ENCODE measurements at places on chromosomes 3 and 15.

DNA sequence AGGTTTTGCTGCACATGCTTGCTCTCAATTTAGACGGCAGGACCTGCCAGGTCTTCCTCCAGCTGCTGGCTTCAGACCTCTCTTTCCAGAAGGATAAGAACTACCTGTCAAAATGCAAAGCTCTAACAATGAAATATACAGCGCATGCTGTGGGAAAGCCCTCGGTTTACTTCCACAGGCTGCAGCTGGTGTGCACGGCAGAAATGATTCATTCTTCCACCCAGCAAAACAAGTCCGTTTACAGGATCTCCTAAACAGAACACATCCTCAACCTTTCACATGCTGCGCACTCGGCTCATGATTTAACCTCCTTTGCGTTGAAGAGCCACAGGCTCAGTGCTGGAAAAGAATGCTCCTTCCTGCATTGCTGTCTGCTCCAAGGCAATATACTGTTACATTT is 92.4 kb upstream of the WNT5A start:
- DNase-seq, result no peak

- DNase-seq, result peak; percentile 80
Observed at GRCh38 chr3:59660852-59661625, 611.2 kb upstream of the CFAP20DC start.

DNA sequence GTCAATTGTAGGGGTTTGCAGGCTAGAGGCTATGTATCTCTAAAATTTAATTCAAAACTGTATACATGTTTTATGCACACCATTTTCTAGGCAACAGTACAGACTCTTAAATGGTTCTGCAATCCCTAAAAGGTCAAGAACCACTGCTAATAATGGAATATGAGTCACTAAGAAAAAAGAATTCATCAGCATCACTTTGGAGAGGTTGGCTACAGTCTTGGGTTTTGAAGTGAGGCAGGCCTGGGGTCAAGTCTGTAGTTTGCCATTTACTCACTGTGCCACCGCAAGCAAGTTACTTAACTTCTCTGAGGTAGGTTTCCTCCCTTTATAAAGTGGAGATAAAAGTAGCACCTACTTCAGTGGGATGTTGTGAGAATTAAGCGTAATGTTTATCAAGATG is 33.7 kb downstream of the THRB start:
- no peak for DNase-seq

DNA sequence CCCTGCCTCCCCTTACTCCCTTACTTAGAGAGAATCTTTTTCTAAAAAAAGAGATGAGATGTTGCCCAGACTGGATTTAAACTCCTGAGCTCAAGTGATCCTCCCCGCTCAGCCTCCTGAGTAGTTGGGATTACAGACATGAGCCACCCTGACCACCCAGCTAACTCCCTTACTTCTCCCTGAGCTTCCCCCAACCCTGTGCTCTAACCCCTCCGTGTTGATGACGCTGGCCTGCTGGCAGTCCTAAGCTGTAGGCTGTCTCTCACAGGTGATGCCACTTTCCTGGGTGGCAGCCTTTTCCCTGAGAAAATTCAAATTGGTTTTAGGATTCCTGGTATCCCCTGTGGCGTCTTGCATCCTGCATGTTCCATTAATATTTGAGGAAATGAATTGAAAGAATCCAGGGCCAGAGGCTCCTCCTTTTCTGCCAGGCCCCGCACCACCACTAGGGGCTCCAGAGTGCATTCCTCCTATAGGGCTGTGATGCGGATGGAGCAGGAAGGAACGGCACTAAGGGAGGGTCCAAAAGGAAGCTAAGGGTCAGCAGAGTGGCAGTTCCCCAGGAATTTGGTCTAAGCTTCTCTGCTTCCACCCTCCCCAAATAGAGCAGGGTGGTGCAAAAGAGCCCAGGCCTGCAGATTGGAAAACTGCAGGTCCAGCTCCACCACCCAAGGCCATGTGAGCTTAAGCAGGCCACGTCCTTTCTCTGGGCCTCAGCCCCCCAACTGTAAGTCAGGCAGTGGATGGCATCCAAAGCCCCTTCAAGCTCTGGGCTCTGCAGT is 101.1 kb downstream of the DAPK2 start:
- DNase-seq, result peak; percentile 36

DNA sequence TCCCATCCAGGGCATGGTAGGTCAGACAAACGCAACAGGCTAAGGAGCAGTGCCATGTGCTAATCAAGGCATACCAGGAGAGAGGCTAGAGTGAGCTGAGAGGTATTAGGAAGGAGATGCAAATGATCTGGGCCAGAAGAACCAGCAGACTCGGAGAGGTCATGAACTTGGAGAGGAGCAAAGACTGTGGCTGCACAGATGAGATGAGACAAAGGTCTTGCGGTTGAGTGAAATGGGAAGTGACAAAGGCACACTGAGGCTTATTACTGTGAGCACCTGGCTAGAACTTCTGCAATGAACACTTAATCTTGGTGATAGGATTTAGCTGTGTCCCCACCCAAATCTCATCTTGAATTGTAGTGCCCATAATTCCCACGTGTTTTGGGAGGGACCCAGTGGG is 380.2 kb downstream of the ULK4 start:
- no peak for DNase-seq

- DNase-seq, result no peak
Observed at GRCh38 chr15:97566961-97567360, 393.5 kb upstream of the ARRDC4 start.

DNA sequence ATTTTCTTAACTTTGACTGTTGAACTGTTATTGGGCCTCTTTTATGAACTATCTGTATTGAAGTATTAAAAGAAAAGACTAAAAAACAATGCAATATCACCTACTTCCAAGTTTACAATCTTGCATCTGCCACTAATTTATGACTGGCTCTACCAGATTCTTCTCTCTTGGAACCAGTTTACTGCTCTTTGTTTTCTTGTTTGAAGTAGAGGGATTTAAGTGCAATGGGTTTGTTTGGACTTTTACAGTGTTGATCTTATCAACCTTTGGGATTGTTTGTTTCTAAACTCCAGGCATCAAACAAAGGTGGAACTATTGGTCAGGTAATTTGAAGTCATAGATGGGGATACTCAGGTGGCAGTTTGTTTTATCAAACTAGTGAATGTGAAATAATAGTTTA is 43.0 kb upstream of the MEIS2 start:
- no peak for DNase-seq

DNA sequence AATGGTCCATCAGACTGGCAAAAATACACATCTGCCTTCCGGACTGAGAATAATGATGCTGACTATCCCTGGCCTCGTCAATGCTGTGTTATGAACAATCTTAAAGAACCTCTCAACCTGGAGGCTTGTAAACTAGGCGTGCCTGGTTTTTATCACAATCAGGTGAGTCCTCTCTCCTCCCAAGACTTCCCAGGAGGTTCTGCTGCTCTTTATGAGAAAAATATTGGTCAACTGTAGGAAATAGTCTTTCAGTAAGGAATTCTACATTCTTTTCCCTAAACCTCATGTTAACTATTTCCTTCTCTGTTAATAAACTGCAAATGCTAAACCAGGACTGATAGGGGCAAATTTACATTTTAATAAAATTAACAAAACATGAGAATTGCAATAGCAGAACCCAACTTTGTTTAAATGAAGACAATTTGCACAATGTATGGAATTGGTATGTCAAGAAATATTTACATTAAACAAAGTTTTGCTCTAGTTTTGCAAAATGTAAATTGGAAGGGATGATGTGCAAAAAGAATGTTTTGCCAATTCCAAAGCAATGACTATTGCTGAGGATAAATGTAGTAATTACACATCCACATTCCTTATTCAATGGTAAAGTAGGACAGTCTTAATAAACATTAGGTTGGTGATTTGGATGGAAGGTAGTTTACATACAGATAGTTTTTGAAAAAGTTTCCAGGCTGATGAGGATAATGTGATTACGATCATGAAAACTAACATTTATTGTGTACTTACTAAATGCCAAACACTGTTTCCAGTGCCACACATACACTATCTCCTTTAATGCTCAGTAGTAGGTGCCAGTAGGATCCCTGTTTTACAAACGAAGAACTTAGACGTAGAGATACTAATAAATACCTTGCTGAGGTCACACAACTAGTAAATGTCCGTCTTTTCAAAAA is 21.1 kb downstream of the UPK1B start:
- no peak for DNase-seq

DNA sequence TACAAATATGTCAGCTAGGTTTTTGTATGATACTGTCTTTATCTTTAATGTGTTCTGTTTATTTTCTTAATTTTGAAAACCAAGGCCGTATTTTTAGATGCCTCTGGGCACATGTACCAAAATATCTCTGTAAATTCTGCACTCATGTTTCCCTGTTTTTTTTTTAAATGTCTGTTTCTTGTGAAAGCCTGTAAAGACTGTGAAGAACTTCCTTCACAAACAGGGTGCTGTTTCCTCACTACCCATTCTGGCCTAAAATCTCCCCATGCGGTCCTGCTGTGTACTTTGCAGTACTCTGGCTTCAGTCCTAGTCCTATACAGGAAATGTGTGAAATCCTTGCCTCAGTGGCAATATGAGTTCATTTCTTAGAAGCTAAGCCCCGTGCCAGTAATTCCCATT is 133.4 kb upstream of the ZBTB20 start:
- no peak for DNase-seq

GRCh38 chr3:171658841-171659240 is 151.4 kb downstream of the PLD1 start:
- DNase-seq, result no peak

DNA sequence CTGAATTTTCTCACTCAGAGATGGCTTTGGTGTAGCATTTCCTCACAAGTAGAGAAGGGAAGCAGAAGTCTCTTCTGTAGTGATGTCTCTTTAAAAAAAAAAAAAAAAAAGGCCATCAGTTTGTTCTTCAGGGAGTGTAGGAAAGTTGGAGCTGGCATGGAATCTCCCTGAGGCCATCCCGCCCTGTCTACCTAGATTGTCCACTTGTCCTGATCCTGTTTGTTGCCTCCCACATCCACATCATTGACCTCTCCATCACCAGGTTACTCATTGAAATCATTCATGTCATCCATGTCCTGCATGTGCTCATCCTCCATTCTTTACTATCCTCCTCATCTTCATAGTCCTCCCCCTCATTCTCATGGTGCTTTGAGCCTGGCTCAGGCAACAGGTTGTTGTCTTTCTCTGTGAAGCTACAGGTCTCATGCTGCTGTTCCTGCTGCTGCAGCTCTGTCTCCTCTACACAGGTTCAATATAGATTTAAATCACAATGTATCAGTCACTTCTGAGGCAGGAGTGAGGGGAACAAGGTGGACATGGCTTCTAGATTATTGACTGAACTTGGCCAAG is 556.3 kb upstream of the NAALADL2 start:
- DNase-seq, result no peak

GRCh38 chr15:90857883-90858443 is 10.4 kb upstream of the FURIN start:
- DNase-seq, result no peak

DNA sequence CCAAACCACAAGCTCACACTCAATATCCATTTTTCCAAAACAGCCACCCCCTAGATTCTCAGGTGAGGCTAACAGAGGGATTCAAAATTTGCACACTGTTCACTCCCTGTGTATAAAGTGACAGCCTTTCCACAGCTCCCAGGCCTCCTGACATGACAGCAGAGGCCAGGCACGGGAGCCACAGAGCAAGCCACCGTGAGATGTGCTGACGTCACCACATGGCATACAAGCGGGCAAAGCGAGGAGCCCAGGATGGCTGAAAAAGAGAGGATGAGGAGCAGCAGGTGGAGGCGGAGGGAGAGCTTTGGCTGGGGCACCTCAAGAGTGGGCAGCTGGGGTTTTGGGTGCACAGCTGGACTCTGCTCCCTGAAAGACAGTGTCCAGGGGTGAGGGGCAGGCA is 27.1 kb downstream of the EHD4 start:
- DNase-seq, result no peak

DNA sequence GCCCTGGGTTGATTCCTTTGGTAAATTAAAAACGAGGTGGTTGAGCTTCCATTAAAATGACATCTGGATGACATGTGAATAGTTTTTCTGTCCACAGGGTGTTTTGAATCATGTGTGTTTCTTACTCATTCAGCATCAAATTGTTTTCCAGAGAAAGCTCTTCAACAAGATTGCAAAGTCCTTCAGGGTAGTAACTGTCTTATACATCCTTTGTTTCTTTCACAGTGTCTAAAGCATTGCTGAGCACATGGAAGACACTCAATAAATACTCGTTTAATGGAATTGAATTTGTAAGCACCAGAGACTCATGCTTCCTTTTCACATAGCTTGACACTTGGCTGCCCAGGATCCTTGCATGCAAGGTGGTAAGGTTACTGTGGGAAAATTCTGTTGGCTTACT is 223.1 kb upstream of the CNTN6 start:
- DNase-seq, result no peak

DNA sequence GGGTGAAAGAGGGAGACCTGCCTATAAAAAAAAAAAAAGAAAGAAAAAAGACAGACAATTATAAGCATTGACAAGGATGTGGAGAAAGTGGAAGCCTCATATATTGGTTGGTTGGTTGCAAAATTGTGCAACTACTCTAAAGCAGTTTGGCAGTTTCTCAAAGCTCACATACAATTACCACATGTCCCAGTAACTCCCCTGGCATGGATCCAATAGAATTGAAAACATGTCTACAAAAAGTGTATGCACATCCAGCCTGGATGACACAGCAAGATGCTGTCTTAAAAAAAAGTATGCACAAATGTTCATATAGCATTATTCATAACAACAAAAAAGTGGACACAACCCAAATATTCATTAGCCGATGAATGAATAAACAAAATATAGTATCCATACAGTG is 19.5 kb downstream of the SETMAR start:
- peak; percentile 6 for DNase-seq

GRCh38 chr3:11381563-11381962 is 109.4 kb downstream of the ATG7 start:
- peak; percentile 73 for DNase-seq

DNA sequence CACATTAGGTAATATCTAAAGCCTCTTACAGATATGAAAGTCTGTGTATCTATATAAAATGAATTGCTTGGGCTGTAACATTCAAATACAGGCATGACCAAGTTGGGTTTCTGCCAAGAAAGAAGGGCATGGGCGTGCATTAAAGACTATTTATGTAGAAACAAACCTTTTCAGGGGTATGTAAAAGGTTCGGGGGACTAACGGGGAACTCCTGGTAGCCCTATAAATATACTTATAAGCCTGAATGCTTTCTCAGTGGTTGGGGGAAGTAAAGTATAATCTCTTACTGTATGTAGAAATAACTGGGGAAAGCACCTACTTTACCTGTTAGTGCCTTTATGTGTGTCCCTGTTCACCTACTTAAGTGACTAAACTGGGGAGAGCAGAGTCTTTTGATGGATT is 154.5 kb upstream of the TBL1XR1 start:
- no peak for DNase-seq

DNA sequence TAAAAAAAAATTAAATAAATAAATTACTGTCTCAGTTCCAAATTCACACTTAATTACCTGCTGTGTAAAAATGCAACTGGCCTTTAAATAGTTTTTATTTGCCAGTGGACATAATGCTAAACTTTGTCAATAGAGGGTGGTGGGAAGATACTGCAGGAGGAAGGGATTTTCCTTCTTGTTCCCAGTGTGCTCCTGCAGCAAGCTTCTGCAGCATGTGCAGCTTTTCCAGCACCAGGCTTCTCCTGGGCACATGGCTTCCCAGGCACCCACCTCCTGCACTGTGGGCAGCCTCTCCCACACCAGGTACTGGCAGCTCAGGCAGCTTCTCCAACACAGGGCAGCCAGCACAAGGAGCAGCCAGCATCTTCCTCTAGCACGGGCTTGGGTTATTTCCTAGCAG is 29.6 kb upstream of the BBX start:
- DNase-seq, result no peak
